ENCODE measurements at places on chromosomes 5 and 9. TPM values are rescaled to one million over a fixed set of nuclear protein-coding genes. Genes with fewer than 3 reads are reported as not detected.

DNA sequence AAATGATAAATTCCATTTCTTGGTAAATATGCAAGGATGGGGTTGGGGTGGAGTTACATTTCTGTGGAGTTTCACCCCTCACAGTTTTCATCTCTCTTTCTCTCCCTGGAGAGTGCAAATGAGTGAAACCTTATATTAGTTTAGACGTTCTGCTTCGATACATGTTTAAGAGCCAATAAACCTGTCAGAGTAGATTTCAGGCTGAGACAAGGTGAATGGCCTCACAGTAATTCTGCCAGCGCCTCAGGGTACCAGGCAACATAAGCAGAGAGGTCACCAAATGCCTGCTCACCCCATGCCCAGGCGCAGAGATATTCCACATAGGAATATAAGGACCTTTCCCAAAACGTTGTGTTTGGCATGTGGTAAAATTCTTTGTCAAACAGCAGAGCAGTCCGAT is 154.9 kb upstream of the VLDLR start:
- no peaks in the 10 kb centered on the region for H3K27me3 ChIP-seq
- H3K36me3 ChIP-seq: no peaks in the 10 kb centered on the region
- peaks cover 16% of the 10 kb centered on the region for H3K4me1 ChIP-seq
- H3K4me3 ChIP-seq: no peak overlapping the region
- peak overlapping the region; percentile 51 for H3K27ac ChIP-seq

GRCh38 chr5:80216753-80217596 is 38.9 kb downstream of the SERINC5 start:
- H3K36me3 ChIP-seq: peaks cover 18% of the 10 kb centered on the region
- H3K4me1 ChIP-seq: peaks cover 52% of the 10 kb centered on the region
- no peak overlapping the region for H3K4me3 ChIP-seq

DNA sequence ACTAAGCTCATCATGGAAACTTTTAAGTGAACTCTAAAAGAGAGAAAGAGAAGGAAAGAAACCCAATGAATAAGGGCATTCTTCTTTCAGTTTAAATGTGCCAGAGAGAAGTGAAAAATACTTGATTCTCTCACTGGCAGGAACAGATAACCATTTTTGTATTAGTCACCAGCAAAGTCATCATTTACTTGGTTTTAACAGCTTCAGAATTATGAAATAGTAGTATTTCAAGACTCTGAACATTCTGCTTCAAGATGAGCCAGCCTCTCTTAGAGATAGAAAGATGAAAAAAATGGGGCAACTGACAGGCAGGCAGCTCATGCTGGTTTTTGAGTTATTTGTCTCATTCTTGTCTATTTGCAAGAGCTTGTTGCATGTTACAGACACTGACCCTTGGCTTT is 103.5 kb downstream of the GCNT1 start:
- no peak for DNase-seq
- no peak overlapping the region for H3K4me3 ChIP-seq
- peaks cover 10% of the 10 kb centered on the region for H3K4me1 ChIP-seq
- H3K27ac ChIP-seq: no peak overlapping the region
- no peaks in the 10 kb centered on the region for H3K27me3 ChIP-seq
- no peaks in the 10 kb centered on the region for H3K36me3 ChIP-seq

DNA sequence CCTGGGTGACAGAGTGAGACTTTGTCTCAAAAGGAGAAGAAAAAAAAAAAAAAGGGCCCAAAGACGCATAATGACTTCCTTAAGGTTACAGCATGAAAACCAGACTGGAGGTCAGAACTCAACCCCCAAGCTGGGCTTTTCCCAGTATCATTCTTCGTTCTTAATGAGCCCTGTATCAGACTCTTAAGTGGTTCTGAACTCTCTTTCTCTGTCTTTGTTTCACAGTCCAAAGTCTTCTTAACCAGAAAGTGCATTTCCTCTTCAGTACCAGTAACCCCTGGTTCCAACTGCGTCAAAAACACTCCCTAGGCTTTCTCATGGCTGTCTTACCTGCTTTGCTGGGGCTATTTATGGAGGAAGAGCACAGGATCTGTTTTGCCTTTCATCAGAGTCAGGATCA is 38.4 kb upstream of the SHB start:
- H3K4me1 ChIP-seq: peaks cover 5% of the 10 kb centered on the region
- DNase-seq: no peak
- H3K4me3 ChIP-seq: no peak overlapping the region
- no peak overlapping the region for H3K27ac ChIP-seq

DNA sequence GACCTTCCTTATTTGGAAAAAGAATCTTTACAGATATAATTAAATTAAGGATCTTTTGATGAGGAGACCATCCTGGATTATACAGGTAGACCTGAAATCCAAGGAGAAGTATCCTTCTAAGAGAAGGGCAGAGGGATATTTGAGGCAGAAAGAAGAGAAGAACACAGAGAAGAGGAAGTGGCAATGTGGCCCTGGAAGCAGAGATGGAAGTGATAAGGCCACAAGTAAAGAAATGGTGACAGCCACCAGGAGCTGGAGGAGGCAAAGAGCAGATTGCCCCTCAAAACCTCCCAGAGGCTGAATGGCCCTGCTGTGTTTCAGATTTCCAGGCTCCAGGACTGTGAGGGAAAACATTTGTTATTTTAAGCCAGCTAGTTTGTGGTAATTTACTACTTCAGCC is 93.0 kb upstream of the ANKRD55 start:
- H3K27ac ChIP-seq: no peak overlapping the region
- no peaks in the 10 kb centered on the region for H3K36me3 ChIP-seq
- DNase-seq: no peak
- no peak overlapping the region for H3K4me3 ChIP-seq
- peaks cover 47% of the 10 kb centered on the region for H3K4me1 ChIP-seq

DNA sequence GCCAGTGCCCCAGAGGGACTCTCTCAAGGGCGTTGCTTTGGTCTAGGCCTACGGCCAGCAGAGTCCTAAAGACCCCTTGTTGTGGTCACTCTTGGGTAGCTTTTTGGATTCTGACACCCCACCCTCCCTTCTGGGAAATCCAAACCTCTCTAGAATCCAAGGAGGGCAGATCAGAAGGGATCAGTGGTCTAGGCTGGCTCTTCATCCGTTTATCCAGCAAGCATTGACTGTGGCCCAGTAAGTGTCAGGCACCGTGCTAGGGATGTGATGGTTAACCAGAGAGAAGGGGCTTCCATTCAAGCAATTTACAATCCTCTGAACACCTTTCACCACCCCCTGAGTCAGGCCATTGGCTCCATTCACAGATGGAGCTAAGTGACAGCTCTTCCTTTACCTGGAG is 181.1 kb downstream of the PTTG1 start:
- no peak overlapping the region for H3K4me3 ChIP-seq
- H3K4me1 ChIP-seq: no peaks in the 10 kb centered on the region
- no peaks in the 10 kb centered on the region for H3K36me3 ChIP-seq
- H3K27me3 ChIP-seq: peaks cover 9% of the 10 kb centered on the region

GRCh38 chr5:111582993-111583601 is 70.8 kb upstream of the STARD4 start:
- no peaks in the 10 kb centered on the region for H3K4me1 ChIP-seq
- no peak for DNase-seq
- H3K4me3 ChIP-seq: no peak overlapping the region

GRCh38 chr9:116693233-116693731 is 6.2 kb downstream of the TRIM32 start:
- peaks cover 11% of the 10 kb centered on the region for H3K36me3 ChIP-seq
- peak; percentile 88 for DNase-seq
- peaks cover 41% of the 10 kb centered on the region for H3K4me1 ChIP-seq

GRCh38 chr5:64666078-64666477 is 24.2 kb upstream of the SHISAL2B start:
- no peak overlapping the region for H3K4me3 ChIP-seq
- H3K36me3 ChIP-seq: no peaks in the 10 kb centered on the region
- no peak overlapping the region for H3K27ac ChIP-seq
- DNase-seq: no peak
- no peaks in the 10 kb centered on the region for H3K4me1 ChIP-seq

DNA sequence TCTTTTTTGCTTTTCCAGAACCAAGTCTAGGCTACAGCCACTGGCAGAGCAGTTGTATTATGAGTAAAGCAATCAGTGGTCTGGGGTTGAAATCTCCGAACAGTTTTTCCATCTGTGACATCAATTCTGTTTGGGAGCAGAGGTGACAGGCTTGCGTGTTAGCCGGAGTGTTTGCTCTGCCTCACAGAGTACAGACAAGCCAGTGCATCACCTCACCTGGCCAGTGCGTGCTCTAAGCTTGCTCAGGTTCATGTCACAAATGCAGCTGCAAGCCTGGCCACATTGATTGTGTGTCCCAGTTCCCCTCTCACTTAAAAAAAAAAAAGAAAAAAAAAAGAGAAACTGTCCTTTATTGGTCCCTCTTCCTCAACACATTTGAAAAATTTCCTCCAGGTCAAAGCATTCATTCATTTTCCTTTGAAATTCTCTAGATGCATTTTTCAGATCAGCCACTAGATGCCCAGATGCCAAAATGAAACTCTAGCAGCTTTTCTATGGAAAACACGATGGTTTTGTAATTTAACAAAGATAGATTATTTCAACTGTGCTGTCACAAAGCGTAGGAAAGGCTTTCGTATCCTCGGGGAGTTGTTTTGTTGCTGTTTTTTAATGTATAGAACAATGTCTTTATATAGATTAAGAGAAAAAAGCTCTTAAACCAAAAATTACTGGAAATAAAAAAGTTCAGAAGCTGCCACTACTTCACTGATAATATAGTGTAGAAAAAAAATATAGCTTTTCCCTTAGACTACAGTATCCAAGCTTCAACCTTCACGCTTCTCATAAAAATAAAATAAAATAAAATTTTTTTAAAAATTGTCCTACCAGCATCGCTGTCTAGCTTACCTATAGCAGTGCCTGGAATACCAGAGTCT is 585.5 kb downstream of the TLE1 start:
- no peaks in the 10 kb centered on the region for H3K36me3 ChIP-seq
- no peaks in the 10 kb centered on the region for H3K27me3 ChIP-seq

DNA sequence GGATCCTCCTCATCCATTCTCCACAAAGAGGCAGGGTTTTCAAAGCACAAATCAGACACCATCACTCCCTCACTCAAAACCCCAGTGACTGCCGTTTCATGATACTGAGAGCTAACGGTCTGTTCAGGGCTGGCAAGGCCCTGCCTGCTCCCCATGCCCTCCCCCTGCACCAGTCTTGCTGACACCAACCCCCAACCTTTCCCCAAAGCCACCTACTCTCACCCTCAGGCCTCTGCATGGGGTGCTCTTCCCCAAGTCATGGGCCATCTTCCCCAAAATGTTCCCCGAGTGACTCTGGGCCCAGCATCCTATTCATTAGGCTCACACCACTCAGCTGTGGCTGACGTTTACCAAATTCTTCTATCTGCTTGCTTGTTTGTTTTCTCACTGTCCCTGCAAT is 21.7 kb upstream of the OLFM1 start:
- H3K27ac ChIP-seq: no peak overlapping the region
- H3K4me1 ChIP-seq: no peaks in the 10 kb centered on the region
- H3K4me3 ChIP-seq: no peak overlapping the region

GRCh38 chr9:38033941-38034340 is 35.1 kb downstream of the SHB start:
- no peaks in the 10 kb centered on the region for H3K27me3 ChIP-seq
- DNase-seq: no peak
- H3K4me3 ChIP-seq: no peak overlapping the region

DNA sequence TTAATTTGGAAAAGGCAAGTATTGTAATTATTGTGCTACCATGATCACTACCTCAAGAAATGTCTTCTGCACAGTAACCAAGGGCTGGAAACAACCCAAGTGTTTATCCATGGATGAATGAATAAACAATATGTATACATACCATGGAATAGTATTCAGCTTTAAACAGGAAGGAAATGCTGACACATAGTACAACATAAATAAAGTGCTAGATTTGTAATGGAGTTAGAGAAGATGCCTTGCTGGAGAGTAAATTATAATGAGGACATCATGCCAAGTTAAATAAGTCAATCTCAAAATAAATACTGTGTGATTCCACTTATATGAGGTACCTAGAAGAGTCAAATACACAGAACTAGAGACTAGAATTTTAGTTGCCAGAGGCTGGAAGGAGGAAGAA is 160.0 kb downstream of the CCDC192 start:
- H3K36me3 ChIP-seq: no peaks in the 10 kb centered on the region
- no peak for DNase-seq
- no peak overlapping the region for H3K4me3 ChIP-seq
- H3K4me1 ChIP-seq: no peaks in the 10 kb centered on the region

DNA sequence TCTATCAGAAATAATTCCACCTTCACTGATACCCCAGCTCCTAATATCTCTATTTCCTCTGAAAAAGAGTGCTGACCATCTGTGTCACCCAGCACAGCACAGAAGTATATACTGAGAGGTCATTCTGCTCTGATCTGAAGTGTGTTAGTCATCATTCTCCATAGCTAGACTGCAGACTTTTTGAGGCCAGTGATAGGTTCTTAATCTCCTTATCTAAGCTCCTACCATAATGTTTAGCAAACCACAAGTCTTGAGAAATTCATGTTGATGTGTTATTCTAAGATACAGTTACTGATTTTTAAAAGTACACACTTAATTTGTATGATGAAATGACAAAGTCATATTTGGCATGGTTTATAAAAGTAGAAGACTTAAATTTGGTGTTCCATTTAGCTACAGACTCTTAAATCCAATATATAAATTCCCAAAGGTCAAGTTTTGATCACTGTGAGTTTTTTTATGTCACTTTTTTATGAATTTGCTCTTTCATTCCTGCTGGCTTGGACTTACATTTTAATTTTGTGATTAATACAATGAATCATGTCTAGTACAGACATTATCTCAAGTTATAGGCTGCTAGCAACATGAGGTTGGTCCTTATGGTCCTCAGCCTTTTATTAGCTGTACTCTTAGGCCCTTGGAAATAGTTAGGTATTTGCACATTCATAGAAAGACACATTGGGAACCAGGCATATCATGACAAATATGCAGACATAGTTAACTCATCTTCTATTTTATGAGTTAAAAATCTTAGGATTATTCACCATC is 380.8 kb downstream of the EBF1 start:
- no peaks in the 10 kb centered on the region for H3K36me3 ChIP-seq
- H3K4me1 ChIP-seq: no peaks in the 10 kb centered on the region
- H3K27ac ChIP-seq: no peak overlapping the region
- no peak overlapping the region for H3K4me3 ChIP-seq

- no peak overlapping the region for H3K4me3 ChIP-seq
- H3K4me1 ChIP-seq: no peaks in the 10 kb centered on the region
- H3K27me3 ChIP-seq: peaks cover 40% of the 10 kb centered on the region
- no peak overlapping the region for H3K27ac ChIP-seq
- DNase-seq: no peak
These were observed 16.9 kb downstream of the SH2D3C start for GRCh38 chr9:127761491-127761956.

- no peak overlapping the region for H3K27ac ChIP-seq
- DNase-seq: no peak
- H3K4me3 ChIP-seq: no peak overlapping the region
- H3K4me1 ChIP-seq: no peaks in the 10 kb centered on the region
- H3K27me3 ChIP-seq: no peaks in the 10 kb centered on the region
These were observed 22.5 kb downstream of the PSAT1 start for GRCh38 chr9:78319197-78320029.

GRCh38 chr5:165139721-165140120 is 1634.3 kb downstream of the MAT2B start:
- no peaks in the 10 kb centered on the region for H3K36me3 ChIP-seq
- no peaks in the 10 kb centered on the region for H3K4me1 ChIP-seq
- no peak overlapping the region for H3K4me3 ChIP-seq

GRCh38 chr9:114811301-114811700 is 5.5 kb upstream of the TNFSF15 start:
- no peaks in the 10 kb centered on the region for H3K36me3 ChIP-seq
- no peak overlapping the region for H3K27ac ChIP-seq
- H3K4me3 ChIP-seq: no peak overlapping the region
- H3K27me3 ChIP-seq: peaks cover 3% of the 10 kb centered on the region
- peaks cover 15% of the 10 kb centered on the region for H3K4me1 ChIP-seq
- DNase-seq: no peak

The BAAT gene
- total RNA-seq: not detected

The CSF2 gene
- total RNA-seq: not detected

The PCDHAC2 gene
- 3.4 TPM for total RNA-seq

The FGFR4 gene
- 14.7 TPM for total RNA-seq

The OGN gene
- total RNA-seq: not detected
